NCI-H2081 treated with DMSO at 0.1 percent for 48 hours (cell line): ENCODE measurements at places on chromosomes 5 and 9.
A peak's percentile ranks its signal among the peaks of the same experiment; 100 is the strongest.

GRCh38 chr5:149938791-149939358 lies 5.7 kb downstream of the PDE6A start:
- no peak for DNase-seq

GRCh38 chr5:5483880-5484598 lies 61.6 kb downstream of the ICE1 start:
- no peak for DNase-seq

DNA sequence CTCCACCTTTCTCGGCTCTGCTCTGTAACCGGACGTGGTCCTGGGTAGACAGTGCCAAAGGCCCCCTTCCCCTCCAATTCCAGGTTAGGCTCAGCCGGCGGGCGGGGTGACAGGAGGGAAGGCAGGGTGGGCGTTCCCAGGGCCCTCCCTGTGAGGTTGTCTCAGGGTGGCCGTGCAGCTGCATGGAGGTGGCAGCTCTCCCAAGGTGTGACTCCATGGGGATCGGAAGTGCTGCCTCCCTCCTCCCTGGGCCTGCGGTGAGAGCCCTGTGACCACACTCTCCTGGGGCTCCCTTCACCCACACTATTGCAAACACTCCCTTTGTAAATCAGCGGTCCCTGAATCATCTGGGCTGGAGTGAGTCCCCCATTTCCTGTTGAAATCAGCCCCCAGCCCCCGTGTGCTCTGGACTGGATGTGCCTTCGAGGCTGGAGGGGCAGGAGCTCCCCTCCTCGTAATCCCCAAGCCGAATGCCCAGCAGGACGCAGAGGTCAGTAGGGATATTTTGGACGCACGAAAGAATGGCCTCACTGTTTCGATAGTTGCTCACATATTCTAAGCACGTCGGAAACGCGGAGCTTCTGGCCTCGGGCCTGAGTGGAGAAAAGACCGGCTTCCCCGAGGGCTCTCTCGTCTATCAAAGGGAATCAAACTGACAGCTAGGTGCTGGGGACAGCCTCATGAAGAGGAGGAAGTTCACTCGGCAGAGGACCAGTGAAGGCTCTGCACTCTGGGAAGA lies 107.6 kb upstream of the COL5A1 start:
- no peak for DNase-seq

GRCh38 chr5:167413506-167413905 lies 877.9 kb upstream of the WWC1 start:
- DNase-seq = peak; percentile 23

DNA sequence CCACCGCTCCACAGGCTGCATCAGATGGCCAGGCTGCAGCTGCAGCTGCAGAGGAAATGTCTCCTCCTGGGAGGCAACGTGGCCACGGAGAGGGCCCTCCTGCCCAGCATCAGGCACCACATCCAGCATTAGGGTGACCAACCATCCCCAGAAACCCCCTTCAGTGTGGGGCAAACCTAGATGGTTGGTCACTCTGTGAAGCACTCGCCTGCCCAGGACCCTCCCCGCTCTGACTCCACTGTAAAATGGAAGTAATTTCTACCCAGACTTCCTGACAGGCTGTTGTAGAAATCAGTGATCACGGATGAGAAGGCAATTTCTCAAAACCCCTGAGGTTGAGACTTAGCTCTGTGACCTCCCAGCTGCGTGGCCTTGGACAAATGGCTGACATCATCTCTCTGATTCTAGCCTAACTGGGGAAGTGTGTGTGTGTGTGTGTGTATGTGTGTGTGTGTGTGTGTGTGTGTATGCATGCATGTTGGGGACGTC lies 31.6 kb downstream of the B4GALT1 start:
- no peak for DNase-seq

- no peak for DNase-seq
Measured at GRCh38 chr5:139638736-139639618, 9.2 kb upstream of the CXXC5 start.

DNA sequence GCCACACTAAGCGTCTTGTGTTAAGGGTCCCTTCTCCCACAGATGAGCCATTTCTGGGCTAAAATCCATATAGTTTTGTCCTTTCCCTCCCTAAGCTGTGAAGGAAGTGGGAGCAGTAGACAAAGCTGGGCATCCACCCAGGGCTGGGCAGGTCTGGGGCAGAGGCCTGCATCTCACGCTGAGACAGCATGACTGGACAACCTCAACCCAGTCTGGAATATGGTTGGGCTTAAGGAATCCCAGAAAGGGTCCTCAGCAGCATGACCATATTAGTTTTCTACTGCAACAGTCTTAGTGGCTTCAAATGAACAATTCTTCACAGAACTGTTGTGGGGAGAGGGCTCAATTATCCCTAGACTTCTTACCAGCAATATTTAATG lies 173.8 kb downstream of the AUH start:
- no peak for DNase-seq

DNA sequence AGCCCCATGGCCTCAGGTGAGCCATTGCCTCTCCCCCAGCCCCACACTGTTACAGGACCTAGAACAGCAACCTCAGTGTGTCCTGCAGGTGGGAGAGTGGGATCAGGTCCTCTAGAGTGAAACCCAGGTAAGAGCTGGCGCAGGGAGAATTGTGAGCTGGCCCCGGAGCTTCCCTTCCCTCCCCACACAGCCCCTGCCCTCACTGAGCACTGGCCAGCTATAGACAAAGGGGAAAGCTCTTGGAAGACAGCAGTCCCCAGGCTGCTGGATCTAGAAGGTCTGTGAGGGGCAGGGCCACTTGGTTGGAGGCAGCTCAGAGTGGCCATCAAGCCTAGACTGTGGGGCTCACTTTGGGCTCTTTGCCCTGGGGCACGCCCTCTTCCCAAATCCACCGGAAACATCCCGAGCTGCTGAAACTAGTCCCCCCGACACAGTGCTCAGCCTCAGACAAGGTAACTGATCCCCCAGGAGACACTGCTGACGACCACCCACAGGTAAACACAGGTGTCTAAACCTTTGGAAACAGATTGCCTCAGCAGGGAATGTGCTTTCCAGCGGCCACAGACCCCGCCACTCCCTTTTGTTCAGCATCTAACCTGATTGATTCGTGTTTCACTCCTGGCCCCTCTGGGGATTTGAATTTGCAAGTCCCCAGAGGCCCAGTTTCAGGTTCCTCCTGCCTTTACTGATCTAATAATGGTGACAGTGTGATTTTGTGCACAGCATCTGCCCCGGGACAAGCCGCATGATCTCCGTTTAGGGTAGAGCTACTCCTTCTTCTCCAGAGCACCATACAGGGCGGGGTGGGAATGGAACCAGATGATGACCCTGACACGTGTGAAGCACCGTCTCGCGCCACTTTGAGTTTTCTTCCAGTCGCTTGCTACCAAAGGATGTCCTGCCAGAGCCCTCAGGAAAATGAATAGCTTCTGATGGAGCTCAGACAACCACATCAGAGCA lies 42.2 kb upstream of the ADAMTS2 start:
- no peak for DNase-seq

- DNase-seq = no peak
Measured at GRCh38 chr5:172714491-172715420, 56.2 kb downstream of the DUSP1 start.

DNA sequence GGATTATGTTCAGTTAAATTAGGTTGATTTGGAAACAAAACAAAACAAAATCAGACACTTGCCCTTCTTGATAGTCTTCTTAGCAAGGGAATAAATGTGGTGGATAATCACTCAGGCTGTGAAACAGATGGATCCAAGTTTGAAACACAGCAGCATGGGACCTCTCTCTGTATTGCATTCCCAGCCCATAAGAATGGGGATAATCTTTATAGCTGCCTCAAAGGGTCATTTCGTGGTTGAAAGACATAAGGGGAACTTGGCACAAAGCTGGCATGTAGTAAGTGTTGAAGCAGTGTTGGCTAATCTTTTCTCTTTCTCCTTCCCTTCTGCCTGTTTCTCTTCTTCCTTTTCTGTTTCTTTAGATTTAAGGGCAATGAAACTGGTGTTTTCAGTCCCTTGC lies 333.9 kb upstream of the TLE4 start:
- no peak for DNase-seq

- no peak for DNase-seq
Measured at GRCh38 chr5:1391691-1392090, 46.8 kb upstream of the CLPTM1L start.

- DNase-seq = no peak
Measured at GRCh38 chr5:61228229-61228628, 66.0 kb upstream of the SMIM15 start.

DNA sequence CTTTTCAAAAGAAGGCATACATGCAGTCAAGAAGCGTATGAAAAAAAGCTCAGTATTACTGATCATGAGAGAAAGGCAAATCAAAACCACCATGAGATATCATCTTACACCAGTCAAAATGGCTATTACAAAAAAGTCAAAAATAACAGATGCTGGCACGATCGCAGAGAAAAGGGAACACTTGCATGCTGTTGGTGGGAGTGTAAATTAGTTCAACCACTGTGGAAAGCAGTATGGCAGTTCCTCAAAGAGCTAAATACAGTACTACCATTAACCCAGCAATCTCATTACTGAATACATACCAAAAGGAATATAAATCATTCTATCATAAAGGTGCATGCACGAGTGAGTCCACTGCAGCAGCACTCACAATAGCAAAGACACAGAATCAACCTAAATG lies 24.5 kb downstream of the RETREG1 start:
- no peak for DNase-seq

DNA sequence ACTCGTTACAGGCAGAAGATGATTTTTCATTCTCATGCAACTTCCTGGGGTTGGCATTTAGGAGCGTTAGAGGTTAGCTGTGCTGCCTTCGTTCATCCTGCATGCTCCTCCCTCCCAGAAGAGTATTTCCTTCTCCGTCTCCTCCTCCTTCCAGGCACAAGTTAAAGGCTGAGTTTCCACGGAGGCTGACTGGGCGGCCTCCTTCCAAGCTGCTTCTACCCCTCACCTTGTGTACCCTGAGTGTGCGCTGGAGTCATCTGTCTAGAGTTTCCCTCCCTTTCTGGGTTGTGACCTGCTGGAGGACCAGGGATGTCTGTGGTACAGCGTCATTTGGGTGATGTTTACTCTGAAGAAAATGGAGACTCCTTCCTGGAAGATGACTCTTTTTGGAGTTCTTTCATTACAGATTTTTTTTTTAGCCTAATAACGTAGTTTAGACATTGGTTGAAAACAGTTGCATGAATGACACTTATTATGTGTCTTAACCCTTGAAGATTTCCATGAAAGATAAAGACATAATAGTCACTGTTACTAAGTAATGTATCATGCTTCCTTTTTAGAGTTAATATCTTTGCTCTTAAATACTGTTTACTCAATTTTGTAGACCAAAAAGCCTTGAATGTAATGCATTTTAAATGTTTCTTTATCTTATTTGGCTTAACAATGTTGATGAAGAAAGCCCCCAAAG lies 146.9 kb downstream of the TENT4A start:
- DNase-seq = no peak

GRCh38 chr5:178547753-178548415 lies 42.3 kb downstream of the COL23A1 start:
- no peak for DNase-seq
